ENCODE measurements at places on chromosomes 16 and 17. TPM values are rescaled to one million over a fixed set of nuclear protein-coding genes. Genes with fewer than 3 reads are reported as not detected.

The AIPL1 gene
- total RNA-seq = not detected

The KRT27 gene
- total RNA-seq = not detected

The HSPB9 gene
- 0.23 TPM for total RNA-seq

The MRPS23 gene
- 32.2 TPM for total RNA-seq

The TUBG1 gene
- total RNA-seq = 21.4 TPM

The CSH2 gene
- not detected for total RNA-seq

The NETO2 gene
- 16.7 TPM for total RNA-seq

The CDC6 gene
- 6.0 TPM for total RNA-seq

The ITGAX gene
- total RNA-seq = 9.5 TPM

The SEPTIN1 gene
- 0.41 TPM for total RNA-seq

The NPIPA3 gene
- 1.1 TPM for total RNA-seq

The AKAP10 gene
- 34.2 TPM for total RNA-seq

The TP53TG3B gene
- not detected for total RNA-seq

The FBXO39 gene
- not detected for total RNA-seq

The CTRB2 gene
- total RNA-seq = not detected

The CRYBA1 gene
- total RNA-seq = not detected

The ZNF23 gene
- 7.1 TPM for total RNA-seq

The PNPO gene
- 16.1 TPM for total RNA-seq

The ZACN gene
- not detected for total RNA-seq

The GABARAPL2 gene
- 107 TPM for total RNA-seq

The DYNLRB2 gene
- 2.3 TPM for total RNA-seq

The NECAB2 gene
- 0.82 TPM for total RNA-seq

The KRTAP4-3 gene
- not detected for total RNA-seq

The MBTD1 gene
- 37.8 TPM for total RNA-seq

The CMTM2 gene
- total RNA-seq = 0.93 TPM

The TVP23B gene
- total RNA-seq = 31.0 TPM

The CCT6B gene
- 2.3 TPM for total RNA-seq

The OR2C1 gene
- 1.3 TPM for total RNA-seq

The GUCY2D gene
- 0.23 TPM for total RNA-seq

The LPO gene
- not detected for total RNA-seq

The RHBDF1 gene
- 36.4 TPM for total RNA-seq

The DNAH17 gene
- total RNA-seq = 0.41 TPM

The MPO gene
- total RNA-seq = 93.6 TPM

The TCAP gene
- 70.2 TPM for total RNA-seq

The RAB26 gene
- 0.58 TPM for total RNA-seq
